ENCODE measurements at places on chromosomes 16 and 17. TPM values are rescaled to one million over a fixed set of nuclear protein-coding genes. Genes with fewer than 3 reads are reported as not detected.

The DNAAF1 gene
- not detected for total RNA-seq

- DNase-seq = no peak
Observed at GRCh38 chr17:5902181-5903140, 167.7 kb upstream of the WSCD1 start.

- no peak for DNase-seq
Observed at GRCh38 chr17:46120078-46120477, 73.2 kb downstream of the KANSL1 start.

- DNase-seq = no peak
Observed at GRCh38 chr16:1561266-1561665, 27.8 kb downstream of the TMEM204 start.

GRCh38 chr16:9144106-9144505, 52.7 kb downstream of the HAPSTR1 start:
- DNase-seq = no peak
